ENCODE measurements at places on chromosomes 7 and 10.

DNA sequence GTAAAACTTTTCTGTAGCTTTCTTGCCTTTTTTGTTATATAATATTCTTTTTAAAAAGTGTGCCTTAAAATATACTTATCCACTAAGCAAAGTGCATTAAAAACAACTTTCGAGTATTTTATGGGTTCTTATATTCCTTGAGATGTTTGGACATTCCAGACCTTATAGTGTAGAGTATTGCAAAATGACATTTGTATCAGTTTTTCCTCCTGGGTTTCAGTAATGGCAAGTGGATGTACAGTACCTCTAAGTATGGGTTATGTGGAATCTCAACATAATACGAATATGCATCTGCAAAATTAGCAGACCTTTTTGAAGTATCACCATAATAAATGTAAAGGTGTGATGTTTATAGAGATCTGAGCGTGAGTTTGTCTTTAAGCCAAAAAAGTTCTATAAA, 2.7 kb downstream of the CDK13 start:
- no peak for DNase-seq

GRCh38 chr7:12370249-12370648, 33.4 kb downstream of the VWDE start:
- DNase-seq, result no peak

DNA sequence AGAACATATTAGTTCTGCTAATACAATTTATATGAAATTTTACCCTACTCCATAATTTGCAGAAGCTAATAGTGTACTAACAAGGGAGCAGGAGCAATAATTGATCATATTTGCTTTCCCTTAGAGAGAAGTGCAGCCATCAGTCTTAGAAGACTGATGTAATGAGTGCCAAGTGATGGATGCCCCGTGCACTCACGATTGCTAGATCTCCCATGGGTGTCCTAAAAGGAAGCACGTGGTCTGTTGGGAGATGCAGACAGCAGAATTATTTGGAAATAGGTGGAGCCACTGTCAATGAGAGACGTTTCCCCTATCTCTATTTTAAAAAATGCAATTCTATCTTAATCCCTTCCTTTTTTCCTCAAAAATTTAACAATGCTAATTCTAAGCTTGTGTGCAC, 772.2 kb upstream of the C7orf33 start:
- DNase-seq, result no peak

- no peak for DNase-seq
These were observed 64.6 kb downstream of the OGDH start for GRCh38 chr7:44671069-44671468.

- no peak for DNase-seq
These were observed 216.7 kb upstream of the KLF14 start for GRCh38 chr7:130950741-130951140.

DNA sequence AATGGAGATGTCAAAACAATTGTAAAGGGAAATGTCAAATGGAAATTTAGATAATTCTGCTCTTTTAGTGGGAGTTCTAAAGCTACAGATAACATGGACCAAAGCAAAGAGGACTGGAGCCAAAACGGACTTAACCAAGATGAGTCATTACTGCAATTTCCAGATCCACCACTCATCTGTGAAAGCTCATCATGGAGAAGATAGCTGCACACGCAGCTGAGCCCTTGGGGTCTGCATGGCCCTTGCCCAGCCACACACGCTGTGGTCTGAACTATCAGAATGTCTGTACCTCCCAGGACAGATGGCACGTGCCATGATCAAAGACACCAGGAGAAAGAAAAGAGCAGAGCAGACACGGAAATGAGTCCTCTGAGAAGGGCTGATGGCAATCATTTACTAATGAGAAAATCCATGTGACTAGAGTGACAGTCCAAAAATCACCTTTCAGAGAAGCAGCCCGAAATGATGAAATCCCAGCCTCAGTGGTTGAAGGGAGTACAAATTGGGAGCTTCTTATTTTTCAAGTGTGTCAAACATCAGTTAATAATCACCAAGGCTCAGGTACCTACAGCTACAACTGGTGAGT, 177.9 kb upstream of the MGMT start:
- no peak for DNase-seq

GRCh38 chr10:10849306-10849705, 168.4 kb upstream of the CELF2 start:
- no peak for DNase-seq

DNA sequence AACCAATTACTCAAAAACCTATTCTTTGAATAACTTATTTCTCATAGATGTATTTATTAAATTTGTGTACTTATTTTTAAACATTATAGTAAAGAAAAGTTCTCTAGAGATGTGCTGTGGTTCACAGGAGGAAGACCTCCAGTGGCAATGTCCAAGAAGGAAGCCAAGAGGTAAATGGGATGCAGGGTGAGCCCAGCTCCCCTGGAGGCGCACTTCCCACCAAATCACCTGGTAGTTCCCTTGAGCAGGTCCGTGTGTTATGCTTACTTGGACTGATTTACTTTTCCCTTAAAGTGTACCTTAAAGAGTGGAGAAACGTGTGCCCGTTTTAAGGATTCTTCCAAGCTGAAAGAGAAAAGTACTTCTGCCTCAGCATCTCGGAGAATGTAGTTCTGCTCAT, 55.3 kb downstream of the PAXIP1 start:
- no peak for DNase-seq

- no peak for DNase-seq
These were observed 138.2 kb upstream of the MKLN1 start for GRCh38 chr7:131189488-131189887.

DNA sequence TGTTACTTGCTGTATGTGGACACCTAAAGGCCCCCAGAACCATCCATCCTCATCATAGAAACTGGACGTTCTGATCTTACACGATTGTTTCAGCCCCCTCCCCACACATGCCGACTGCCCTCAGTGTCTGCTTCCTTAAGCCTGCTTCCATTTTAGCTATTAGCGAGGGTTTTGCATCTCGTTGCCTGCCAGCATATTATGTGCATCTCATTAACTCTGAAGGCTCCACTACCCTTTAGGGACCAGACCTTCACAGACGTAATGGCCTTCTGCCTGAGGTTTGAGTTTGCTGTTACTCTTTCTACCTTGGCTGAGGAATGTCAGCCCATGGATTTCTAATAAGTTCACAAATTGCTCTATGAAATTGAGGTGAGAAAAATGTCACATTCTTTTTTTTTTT, 53.9 kb upstream of the LRGUK start:
- no peak for DNase-seq

Data from upper lobe of left lung (tissue), 6 donors.